ENCODE measurements at places on chromosomes 2 and 18. TPM values are rescaled to one million over a fixed set of nuclear protein-coding genes. Genes with fewer than 3 reads are reported as not detected.

The GKN2 gene
- total RNA-seq: 53.3 TPM

The UGT1A10 gene
- not detected for total RNA-seq

The SERPINB10 gene
- total RNA-seq: not detected

The MROH2A gene
- total RNA-seq: not detected

The POMC gene
- 3.9 TPM for total RNA-seq

The CACNB4 gene
- total RNA-seq: 17.3 TPM

The ANKRD53 gene
- 1.1 TPM for total RNA-seq

The DUSP2 gene
- total RNA-seq: 5.5 TPM

The SMARCAL1 gene
- total RNA-seq: 19.0 TPM

The LRATD1 gene
- 8.0 TPM for total RNA-seq

The CAPN14 gene
- total RNA-seq: 0.15 TPM

The KHK gene
- 5.1 TPM for total RNA-seq

The ASXL3 gene
- 1.4 TPM for total RNA-seq

The TLX2 gene
- not detected for total RNA-seq

The FSHR gene
- total RNA-seq: not detected
